ENCODE measurements at places on chromosomes 1 and 21. TPM values are rescaled to one million over a fixed set of nuclear protein-coding genes. Genes with fewer than 3 reads are reported as not detected.

The OR2L5 gene
- not detected for total RNA-seq

GRCh38 chr1:169091480-169091941 lies 15.0 kb upstream of the ATP1B1 start:
- no peak for DNase-seq

DNA sequence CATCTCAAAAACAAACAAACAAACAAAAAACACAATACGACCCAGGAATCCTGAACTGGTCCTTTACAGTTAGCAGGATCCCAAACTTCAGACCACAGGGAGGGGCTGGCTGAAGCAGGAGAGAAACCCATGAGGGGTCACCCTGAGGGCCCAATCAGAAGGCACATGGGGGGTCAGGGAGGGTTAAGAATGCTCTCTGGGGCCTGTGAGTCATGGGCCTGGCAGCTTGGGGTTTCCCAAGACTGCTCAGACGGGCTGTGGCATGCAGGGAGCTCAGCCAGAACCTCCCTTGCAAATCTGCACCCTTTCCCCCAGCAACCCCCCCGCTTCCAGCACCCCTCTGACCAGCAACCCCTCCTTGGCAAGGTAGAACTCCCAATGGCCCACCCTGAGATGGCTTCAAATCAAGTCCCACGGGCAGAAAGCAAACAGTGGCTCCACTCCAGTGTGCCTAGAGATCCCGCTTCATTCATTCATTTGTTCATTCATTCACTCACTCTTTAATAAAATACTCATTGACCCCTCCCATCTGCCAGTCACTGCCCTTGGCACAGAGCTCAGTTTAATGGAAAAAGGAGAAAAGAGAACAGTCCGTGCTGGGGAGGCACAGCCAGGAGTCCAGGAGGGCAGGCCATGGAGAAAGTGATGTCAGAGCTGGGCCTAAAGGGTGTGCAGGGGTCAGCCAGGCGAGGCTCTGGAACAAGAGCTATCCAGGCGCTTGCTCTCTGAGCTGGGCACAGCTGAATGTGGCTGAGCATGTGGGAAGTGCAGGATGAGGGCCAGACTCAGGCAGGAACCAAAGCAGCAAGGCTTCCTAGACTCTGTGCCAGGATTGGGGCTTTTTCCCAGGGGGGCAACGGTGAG lies 8.2 kb downstream of the UQCRHL start:
- DNase-seq, result no peak

GRCh38 chr1:174469687-174470086 lies 21.9 kb downstream of the GPR52 start:
- no peak for DNase-seq

GRCh38 chr1:212030936-212031528 lies 4.3 kb downstream of the INTS7 start:
- no peak for DNase-seq
